NCI-H748 treated with DMSO at 0.1 percent for 48 hours (cell line): ENCODE measurements at places on chromosomes 6 and 20.

DNA sequence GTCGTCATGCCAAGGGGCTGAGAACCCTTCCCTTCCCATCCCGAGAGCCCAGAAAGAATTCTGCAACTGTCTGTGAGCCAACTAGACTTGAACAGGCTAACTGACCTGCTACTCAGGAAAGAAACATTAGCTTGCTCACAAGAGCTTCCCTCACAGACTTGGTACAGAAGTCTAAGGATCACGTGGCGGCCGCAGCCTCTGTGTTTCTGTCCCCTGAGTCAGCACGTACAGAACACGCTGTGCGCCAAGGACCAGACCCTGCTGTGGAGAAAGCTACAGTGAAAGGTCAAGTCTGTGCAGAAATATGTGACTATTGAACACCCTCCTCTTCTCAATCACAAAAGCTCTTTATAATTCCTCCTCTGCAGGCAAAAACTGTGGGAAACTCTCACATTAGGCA lies 151.3 kb upstream of the QKI start:
- no peak for DNase-seq

DNA sequence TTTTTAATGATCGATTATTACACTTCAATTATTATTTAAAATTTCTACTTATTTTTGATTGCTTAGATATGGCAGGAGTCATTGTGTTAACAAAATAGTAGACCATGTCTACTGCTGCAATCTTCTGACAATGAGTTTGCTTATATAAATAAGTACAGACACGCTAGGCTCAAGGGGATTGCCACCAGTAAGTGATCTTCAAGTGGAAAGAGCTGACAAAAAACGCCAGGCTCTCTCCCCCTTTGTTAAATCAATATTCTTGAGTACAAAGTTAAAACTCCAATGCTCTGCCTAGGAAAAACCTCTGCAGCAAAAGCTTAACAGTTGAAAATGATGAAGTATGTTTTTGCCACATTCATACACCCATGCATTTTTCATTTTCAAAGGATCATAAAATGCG lies 738.1 kb downstream of the HDGFL1 start:
- no peak for DNase-seq

GRCh38 chr6:88380083-88380482 lies 213.9 kb upstream of the CNR1 start:
- no peak for DNase-seq

DNA sequence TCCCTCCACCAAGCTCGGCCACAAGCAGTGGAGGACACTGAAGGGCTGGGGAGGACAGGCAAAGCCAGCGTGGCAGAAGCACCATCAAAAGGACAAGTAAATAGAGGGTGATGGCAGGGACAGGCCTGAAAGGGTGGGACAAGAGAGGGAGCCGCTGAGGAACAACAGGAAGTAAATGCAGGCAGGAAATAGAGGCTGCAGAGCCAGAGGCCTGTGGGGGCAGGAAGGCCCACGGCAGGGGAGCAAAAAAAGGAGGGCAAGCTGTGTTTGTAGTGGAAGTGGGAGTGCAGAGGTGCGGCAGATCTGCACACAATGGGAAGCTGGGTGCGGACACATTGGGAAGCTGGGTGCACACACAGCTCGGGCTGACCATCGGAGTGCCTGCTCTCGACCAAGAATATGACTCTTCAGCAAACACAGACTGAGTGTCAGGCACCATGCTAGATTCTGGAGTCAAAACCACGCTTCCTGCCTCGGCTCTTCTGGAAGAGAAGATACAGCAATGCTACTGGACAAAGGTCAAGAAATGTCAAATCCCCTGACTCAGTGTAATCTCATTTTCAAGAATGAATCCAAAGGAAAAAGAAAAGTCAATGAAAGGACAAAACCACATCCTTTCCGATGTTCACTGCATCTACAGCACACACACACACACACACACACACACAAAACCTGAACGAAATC lies 40.4 kb upstream of the RAB22A start:
- no peak for DNase-seq

- no peak for DNase-seq
These were observed 43.1 kb upstream of the FOXP4 start for GRCh38 chr6:41502917-41503671.

DNA sequence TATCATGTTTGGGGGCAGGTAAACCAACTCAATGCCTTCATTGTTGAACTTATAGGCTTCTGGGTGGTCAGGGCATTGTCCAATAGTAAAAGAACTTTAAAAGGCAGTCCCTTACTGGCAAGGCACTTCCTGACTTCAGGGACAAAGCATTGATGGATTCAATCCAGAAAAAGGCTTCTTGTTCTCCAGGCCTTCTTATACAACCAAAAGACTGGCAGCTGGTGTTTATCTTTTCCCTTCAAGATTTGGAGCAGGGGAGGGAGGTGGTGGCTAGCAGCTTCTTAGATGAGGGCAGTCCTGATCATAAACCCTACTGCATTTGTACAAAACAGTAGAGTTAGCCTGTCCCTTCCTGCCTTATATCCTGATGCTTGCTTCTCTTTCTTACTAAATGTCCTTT lies 57.5 kb downstream of the NCOA3 start:
- no peak for DNase-seq

- DNase-seq, result no peak
These were observed 1.5 kb downstream of the LATS1 start for GRCh38 chr6:149716181-149716963.

- DNase-seq, result no peak
These were observed 7.2 kb upstream of the PPP1R16B start for GRCh38 chr20:38798266-38798665.

- DNase-seq, result no peak
These were observed 672.0 kb downstream of the RNF144B start for GRCh38 chr6:19059102-19059501.

GRCh38 chr6:169881976-169882375 lies 130.6 kb downstream of the ERMARD start:
- DNase-seq, result no peak

DNA sequence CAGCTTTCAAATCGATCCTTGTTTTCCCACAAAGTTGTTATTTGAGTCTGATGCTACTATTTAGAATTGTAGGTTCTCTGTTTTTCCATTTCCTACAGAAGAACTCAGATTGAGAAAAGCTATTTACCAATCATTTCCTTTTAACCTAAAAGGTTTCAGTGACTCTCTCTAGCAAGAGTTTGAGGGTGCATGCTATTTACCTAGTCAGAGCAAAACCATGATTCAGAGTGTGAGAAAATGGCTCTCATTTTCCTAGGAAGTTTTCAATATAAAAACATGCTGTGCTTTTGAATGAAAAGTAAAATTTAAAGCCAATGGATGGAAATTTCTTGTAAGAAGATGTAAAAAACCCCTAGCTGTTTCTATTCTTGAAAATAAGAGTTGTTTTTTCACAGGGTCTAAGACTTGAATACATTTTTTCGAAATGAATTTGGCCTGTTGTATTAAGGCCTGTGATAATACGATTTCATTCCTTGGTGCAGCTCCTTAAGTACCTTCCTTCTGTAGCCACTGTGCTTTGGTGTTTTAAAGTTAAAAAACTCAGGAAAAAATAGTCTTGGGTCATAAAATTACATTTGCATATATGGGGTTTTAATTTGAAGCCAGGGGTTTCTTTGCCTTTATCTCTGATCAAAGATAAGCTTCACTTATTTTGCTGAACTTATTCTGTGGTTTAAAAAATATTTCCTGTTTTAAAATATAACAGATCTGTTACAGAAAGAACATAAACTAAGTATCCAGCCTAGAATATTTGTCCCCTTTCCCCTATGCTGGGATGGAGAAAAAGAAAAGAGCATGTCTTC lies 18.0 kb upstream of the RSPH3 start:
- DNase-seq, result no peak

DNA sequence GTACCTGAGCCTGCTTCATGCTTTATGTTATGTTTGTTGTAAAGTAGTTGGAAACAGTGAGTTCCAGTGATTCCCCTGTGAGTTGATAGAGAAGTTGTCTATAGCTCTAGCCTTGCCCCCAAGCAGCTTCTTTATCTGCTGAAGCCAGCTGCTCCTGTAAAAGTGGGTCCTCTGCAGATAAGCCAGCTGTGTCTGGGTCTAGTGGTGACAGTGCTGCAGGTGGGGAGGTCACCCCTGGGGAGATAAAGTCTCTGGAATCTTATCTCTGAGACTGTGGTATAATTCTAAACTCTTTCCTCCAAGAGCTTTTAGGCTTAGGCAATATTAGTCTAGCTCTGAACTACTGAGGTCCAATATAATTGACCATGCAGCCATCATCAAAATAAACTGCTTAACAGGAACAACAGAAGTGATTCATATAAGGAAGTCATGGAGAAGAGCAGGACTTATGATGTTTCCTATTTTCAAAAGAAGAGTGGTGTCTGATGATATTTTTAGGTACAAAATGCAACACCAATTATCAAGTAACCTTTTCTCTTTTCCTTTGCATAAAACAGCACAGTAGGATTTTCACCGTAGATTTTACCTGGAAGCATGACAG lies 44.2 kb upstream of the TMEM217 start:
- DNase-seq, result no peak

DNA sequence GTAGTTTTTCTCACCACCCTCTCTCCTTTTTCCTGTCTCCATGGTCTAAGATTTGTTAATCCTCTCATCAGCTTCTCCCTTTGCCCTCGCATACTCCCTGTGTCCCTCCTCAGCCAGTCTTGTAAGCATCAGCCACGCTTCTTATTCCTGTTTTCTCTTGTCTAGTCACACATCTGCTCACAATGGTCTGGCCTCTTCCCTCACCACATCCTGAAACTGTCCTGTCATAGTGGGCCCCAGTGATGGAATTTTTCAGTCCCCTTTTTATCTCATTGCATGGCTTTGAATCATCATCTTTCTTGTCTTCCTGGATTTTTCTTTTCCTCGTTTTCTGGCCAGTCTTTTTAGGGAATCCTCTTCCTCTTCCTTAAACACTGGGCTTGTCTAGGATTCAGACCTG lies 57.2 kb downstream of the GFRA4 start:
- DNase-seq, result no peak

GRCh38 chr6:39057251-39058155 lies 8.9 kb downstream of the GLP1R start:
- DNase-seq, result no peak

GRCh38 chr6:75349262-75349984 lies 64.8 kb upstream of the TMEM30A start:
- no peak for DNase-seq

GRCh38 chr20:52552181-52552872 lies 360.7 kb upstream of the ZFP64 start:
- no peak for DNase-seq

DNA sequence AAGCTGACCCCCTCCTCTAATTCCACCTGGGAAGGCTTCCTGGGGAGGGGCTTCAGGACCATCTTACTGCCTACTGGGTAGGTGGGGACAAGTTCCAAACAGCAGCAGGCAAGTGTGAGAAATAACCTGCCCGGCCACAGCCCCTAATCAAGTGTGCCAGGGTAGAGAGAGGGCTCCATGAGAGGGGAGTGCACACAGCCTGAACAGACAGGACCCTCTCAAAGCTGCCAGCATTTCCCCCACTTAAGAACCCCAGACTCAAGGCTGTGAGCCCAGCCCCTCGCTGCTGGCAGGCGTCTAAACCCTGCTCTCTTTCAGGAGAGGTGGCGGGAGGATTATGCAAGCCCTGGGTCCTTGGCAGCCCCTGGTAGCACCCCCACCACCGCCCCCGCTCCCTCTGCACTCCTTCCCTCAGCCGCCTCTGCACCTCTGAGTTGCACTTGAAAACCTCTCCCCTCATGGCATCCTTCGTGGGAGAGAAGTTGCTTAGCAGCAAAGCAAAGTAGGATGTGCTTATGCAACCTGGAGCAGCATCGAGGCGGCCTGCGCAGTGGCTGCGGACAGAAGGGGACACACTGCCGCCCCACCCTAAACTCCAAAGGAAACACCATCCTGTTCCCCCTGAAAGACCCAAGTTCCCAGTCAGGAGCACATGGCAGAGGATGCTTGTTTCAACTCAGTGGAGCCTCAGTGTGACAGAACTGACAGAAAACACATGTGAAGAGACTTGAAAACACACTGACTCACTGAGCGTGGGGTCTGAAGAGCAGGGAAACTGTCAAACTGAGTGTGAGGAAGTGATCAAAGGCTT lies 10.5 kb downstream of the DDRGK1 start:
- no peak for DNase-seq

- DNase-seq, result no peak
These were observed at the start of gene ASIP for GRCh38 chr20:34240693-34241615. Gene ASIP, plus strand, starts transcription at chr20:34241423. Its CDS starts 18,952 bp downstream, at chr20:34260375.

DNA sequence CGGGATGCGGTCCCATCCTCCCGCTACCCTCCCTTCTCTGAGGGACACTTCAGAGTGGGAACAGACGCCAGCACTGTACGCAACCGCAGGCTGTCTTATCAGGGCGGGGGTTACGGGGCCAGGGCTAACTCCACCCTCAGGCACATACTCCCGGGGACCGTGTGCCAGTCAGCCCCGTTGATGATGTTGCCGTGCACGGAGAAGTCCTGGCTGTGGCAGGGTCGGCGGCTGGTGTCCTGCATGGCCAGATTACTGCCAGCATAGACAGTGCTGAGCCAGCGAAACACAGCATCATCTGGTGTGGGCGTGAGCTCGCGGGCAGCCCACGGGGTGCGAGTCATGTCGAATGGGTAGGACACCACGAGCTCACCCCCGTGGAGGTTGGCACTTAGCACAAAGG lies 5.0 kb downstream of the CPXM1 start:
- DNase-seq, result no peak

- no peak for DNase-seq
These were observed 77.2 kb downstream of the GCNT2 start for GRCh38 chr6:10598084-10598960.

DNA sequence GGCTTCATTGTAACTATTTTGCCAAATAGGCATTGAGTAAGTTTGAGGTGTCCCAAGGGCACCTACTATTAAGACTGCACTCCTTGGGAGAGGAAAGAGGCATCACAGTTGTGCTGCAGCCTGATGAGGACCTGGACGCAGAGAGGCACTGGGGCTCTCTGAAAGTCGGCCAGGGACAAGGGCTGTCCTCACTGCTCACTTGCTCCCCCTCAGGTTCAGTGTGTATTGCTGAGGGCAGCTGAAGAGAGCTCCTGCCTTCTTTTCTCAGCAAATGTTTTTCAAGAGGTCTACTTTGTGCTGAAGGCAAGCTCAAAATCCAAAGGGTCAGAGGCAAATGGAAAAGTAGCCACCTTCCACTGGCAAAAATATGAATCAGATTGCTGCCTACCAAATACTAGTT lies 331.8 kb downstream of the RIMS1 start:
- peak; percentile 3 for DNase-seq

- no peak for DNase-seq
These were observed 121.9 kb upstream of the SULF2 start for GRCh38 chr20:47907031-47907675.

GRCh38 chr6:149060300-149060984 lies 257.1 kb upstream of the TAB2 start:
- DNase-seq, result peak; percentile 65

DNA sequence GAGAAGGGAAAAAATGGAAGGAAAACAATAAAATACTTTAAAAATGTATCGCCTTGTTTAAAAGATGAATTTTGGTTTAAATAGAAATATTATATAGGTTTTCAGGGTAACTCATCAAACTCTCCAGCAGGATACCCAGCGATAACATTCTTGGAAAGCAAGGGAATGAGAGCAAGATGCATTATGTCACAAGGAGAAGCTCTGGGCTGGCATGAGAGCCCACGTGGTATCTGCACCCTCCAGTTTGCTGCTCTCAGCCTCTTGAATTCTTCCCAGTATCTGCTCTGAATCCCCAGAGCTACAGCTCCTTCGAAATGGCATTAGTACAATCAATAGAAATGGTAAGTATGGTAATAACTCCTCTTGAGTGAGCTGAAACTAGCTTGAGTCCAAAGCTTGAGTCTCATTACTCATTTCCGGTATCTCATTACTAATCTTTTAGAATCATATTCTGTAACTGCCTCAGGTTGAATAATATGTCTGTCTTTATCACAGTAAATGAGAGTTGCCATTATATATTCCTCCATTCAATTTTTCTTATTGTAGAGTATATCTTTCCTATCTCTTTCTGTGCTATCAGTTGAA lies 4.9 kb upstream of the TMEM242 start:
- DNase-seq, result no peak

- DNase-seq, result no peak
These were observed 111.2 kb upstream of the SUPT3H start for GRCh38 chr6:45488889-45489288.
